Stimulated activated CD4-positive, alpha-beta T cell treated with anti-CD3 and anti-CD28 coated beads, Interleukin-12 subunit alpha, Interleukin-12 subunit beta, amount 100 ng/mL, for 4 hours (primary cell): ENCODE measurements at places on chromosomes 1 and 21.

DNA sequence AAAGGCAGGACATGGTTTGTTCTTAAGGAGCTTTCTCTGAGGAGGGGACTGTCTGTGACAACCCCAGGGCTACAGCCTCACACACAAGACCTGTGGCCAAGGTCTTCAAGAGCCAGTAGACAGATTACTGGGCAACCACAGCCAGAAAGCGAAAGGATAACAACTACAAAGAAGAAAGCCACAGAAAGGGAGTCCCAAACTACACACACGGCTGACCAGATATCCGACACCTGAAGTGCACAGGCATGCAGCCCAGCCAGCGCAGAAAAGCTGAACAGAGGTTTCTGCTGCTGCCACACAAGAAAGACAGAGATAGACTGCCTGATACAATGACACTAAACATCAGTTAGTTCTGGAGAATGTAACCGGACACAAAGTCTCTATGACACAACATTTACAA lies 21.4 kb upstream of the NADK start:
- DNase-seq, result no peak

- DNase-seq, result no peak
Measured at GRCh38 chr1:8544644-8545043, 226.7 kb downstream of the SLC45A1 start.

- no peak for DNase-seq
Measured at GRCh38 chr1:14741532-14741931, 143.0 kb downstream of the KAZN start.

GRCh38 chr1:94418664-94419655 lies 771 bp downstream of the ABCD3 start:
- peak; percentile 27 for DNase-seq

GRCh38 chr1:152162792-152163463 lies 3.9 kb upstream of the RPTN start:
- DNase-seq, result no peak

DNA sequence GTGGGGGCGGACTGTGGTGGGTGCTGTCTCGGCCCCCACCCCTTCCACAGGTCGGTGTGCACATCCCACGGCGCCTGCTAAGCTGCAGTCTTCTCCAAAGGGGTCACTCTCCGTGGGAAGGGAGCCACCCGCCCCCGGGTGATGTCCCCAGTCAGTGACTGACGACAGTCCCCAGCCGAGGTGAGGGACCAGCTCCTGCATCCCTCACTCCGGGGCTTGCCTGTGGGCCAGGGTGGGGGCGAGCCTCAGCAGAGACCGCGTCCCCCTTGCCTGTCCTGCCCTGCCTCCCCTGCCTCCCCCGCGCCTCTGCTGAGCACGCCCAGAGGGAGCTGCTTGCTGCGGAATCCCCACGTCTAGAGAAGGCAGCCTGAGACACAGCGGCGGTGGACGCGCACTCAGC lies 35.9 kb upstream of the PDE9A start:
- DNase-seq, result no peak

- DNase-seq, result peak; percentile 81
Measured at GRCh38 chr1:18913065-18913835, 10.9 kb upstream of the ALDH4A1 start.

- DNase-seq, result no peak
Measured at GRCh38 chr21:14766241-14766640, 220.1 kb upstream of the SAMSN1 start.

- DNase-seq, result no peak
Measured at GRCh38 chr1:46757247-46757955, 38.5 kb upstream of the EFCAB14 start.

DNA sequence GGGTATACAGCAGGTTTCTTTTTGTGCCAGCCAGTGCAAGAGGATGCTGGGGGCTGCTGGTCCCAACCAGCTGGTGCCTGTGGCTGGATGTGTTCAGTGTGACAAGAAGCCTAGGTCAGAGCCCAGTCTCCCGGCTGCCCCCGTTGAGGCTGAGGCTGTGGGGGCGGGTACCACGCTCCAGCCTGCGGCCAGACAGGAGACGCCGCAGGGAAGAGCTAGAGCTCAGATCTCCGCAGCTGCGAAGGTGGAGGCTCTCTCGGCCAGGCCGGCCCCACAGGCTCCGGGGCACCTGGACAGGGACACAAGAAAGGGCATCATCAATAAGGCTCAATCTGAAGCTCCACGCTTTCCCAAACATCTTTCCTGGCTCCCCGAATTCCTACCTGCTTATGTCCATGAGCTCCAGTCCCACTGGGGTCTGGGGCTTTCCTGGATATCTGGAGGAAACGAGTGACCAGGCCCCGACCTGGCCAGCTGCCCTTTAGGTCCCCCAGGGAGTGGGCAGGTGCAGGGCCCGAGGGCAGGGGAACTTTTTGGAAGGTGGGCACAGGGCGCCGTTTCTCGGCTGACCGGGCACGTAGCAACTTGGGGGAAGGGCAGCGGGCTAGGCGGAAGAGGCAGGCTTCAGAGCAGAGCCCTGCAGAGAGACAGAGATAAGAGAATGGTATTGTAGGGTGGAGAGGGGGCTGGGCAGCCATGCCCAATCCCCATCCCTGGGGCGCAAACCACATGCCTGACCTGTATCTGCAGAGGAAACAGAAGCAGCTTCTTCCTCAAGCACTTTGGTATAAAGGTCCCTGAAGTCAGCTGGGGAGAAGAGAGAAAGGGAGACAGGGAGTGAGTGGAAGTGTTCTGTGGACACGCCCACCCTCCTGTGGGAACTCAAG lies 7.4 kb downstream of the ENTREP3 start:
- no peak for DNase-seq
